Bladder microvascular endothelial cell (primary cell): ENCODE measurements at places on chromosomes 4 and X. TPM values are rescaled to one million over a fixed set of nuclear protein-coding genes. Genes with fewer than 3 reads are reported as not detected.

Gene IL1RAPL2
- total RNA-seq, result not detected in 2 replicates

Gene RIBC1
- 0.16 and 0.19 TPM in 2 replicates for total RNA-seq

Gene FAM114A1
- total RNA-seq, result 67.8 and 112 TPM in 2 replicates

Gene ENPEP
- under 0.01 and 0.49 TPM in 2 replicates for total RNA-seq

Gene PPEF2
- not detected in 2 replicates for total RNA-seq

Gene CXCL10
- 1.1 and 5.5 TPM in 2 replicates for total RNA-seq

Gene AFM
- total RNA-seq, result not detected in 2 replicates

Gene ARR3
- not detected in 2 replicates for total RNA-seq

Gene FGF2
- total RNA-seq, result 11.8 and 21.4 TPM in 2 replicates

Gene PIR
- 81.3 and 90.1 TPM in 2 replicates for total RNA-seq

Gene DOCK11
- total RNA-seq, result 0.13 and 0.49 TPM in 2 replicates

Gene TMEM154
- 2.8 and 2.9 TPM in 2 replicates for total RNA-seq

Gene F11
- not detected in 2 replicates for total RNA-seq

Gene CLDN2
- total RNA-seq, result not detected in 2 replicates

Gene NOX1
- not detected in 2 replicates for total RNA-seq

Gene TMPRSS11F
- not detected in 2 replicates for total RNA-seq

Gene GATA1
- not detected in 2 replicates for total RNA-seq

Gene S100P
- total RNA-seq, result 0.06 and 0.16 TPM in 2 replicates

Gene DKK2
- total RNA-seq, result 0.13 TPM in 1 of 2 replicates, not detected in the other

Gene MAGEA2
- total RNA-seq, result not detected in 2 replicates

Gene SOWAHD
- total RNA-seq, result not detected in 2 replicates

Gene BMX
- total RNA-seq, result 58.3 and 172 TPM in 2 replicates

Gene YIPF6
- 11.0 and 23.2 TPM in 2 replicates for total RNA-seq

Gene BMPR1B
- total RNA-seq, result under 0.01 and 0.19 TPM in 2 replicates

Gene MND1
- 3.4 and 6.5 TPM in 2 replicates for total RNA-seq

Gene PPP3CA
- total RNA-seq, result 48.9 and 82.4 TPM in 2 replicates

Gene MAGEA2B
- not detected in 2 replicates for total RNA-seq

Gene HMGN5
- total RNA-seq, result 0.65 and 1.2 TPM in 2 replicates

Gene LRCH2
- 2.9 and 11.2 TPM in 2 replicates for total RNA-seq

Gene PDLIM5
- total RNA-seq, result 85.8 and 175 TPM in 2 replicates

Gene AFF2
- under 0.01 and 0.16 TPM in 2 replicates for total RNA-seq

Gene XG
- total RNA-seq, result 0.31 and 2.6 TPM in 2 replicates

Gene SMIM31
- total RNA-seq, result not detected in 2 replicates

Gene STBD1
- 0.82 and 3.1 TPM in 2 replicates for total RNA-seq

Gene NPY5R
- total RNA-seq, result not detected in 2 replicates

Gene ZNF732
- total RNA-seq, result 0.81 and 0.88 TPM in 2 replicates

Gene MAPK10
- total RNA-seq, result under 0.01 and 0.16 TPM in 2 replicates
